Progenitor cell of endocrine pancreas (in vitro differentiated cells): ENCODE measurements at places on chromosomes 1 and 21. TPM values are rescaled to one million over a fixed set of nuclear protein-coding genes. Genes with fewer than 3 reads are reported as not detected.

- DNase-seq: no peak
- H3K4me1 ChIP-seq: peaks cover 8% of the 10 kb centered on the region
- no peak overlapping the region for H3K4me3 ChIP-seq
- H3K36me3 ChIP-seq: peaks cover 29% of the 10 kb centered on the region
- no peak overlapping the region for H3K27ac ChIP-seq
Measured at GRCh38 chr1:46011121-46011695, 121.2 kb downstream of the PIK3R3 start.

DNA sequence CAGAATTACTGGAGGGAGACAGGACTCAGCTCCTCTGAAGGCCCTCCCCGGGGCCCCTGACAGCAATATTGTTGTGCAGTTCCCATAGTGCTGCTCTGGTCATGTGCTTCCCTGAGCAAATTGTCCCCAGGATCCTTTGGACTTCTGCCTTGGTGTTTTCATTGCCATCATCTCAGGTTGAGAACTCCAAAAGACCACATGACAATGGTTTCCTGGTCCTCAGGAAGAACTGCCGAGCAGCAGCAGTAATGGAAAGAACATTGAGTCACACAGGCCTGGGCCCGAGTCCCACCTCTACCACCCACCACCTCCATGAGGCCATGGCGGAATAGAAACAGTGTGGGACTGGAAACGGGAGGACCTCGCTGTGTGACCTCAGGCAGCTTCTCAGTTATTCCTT is 6.3 kb upstream of the CTTNBP2NL start:
- DNase-seq: no peak
- no peak overlapping the region for H3K27ac ChIP-seq
- H3K4me3 ChIP-seq: no peak overlapping the region
- H3K36me3 ChIP-seq: no peaks in the 10 kb centered on the region
- peaks cover 17% of the 10 kb centered on the region for H3K27me3 ChIP-seq

DNA sequence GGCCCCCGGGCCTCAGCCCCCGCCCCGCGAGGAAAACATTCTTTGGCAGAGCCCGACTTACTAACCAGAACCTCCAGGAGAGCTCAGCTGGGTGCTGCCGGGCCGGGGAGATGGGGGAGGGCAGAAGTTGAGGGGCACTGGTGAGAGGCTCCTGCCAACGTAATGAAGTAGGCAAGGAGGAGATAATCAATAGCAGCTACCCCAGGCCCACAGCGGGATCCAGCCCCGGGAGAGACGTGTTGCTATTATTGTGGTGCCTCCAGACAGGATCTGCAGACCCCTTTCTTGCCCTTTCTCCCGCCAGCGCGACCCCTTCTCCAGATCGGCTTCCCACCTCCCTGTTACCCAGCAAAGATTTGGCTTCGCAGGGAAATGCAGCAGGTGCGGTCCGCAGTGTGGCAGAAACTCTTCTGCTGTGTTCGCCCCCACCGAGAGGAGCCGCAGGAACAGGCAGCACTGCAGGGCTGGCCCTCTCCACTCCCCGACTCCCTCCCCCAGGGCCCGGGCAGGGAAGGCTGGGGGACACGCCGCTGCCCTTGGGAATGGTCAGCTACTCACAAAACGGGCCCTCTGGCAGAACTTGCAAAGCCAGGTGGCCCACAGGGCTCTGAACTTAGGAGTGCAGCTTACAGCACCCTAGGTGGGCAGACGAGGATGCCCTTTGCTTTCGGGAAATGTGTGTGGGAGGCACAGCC is 1.5 kb upstream of the KCNA2 start:
- H3K4me3 ChIP-seq: peak overlapping the region; percentile 16
- DNase-seq: no peak
- H3K27me3 ChIP-seq: peaks cover 87% of the 10 kb centered on the region
- H3K36me3 ChIP-seq: no peaks in the 10 kb centered on the region
- H3K27ac ChIP-seq: no peak overlapping the region

The WNT9A gene
- total RNA-seq: 1.2 TPM in 2 replicates

The PLEKHG5 gene
- 72.3 and 77.0 TPM in 2 replicates for total RNA-seq

- H3K27ac ChIP-seq: no peak overlapping the region
- H3K27me3 ChIP-seq: peaks cover 79% of the 10 kb centered on the region
Measured at GRCh38 chr1:20376171-20376570, 85.5 kb downstream of the VWA5B1 start.

The BLACAT1 gene
- 6.3 and 6.7 TPM in 2 replicates for total RNA-seq

The RAB3B gene
- total RNA-seq: 86.2 and 87.1 TPM in 2 replicates

- H3K27me3 ChIP-seq: peaks cover 14% of the 10 kb centered on the region
- peaks cover 15% of the 10 kb centered on the region for H3K4me1 ChIP-seq
- no peak for DNase-seq
Measured at GRCh38 chr1:14741082-14741481, 142.6 kb downstream of the KAZN start.

- peaks cover 11% of the 10 kb centered on the region for H3K4me1 ChIP-seq
- no peak overlapping the region for H3K27ac ChIP-seq
- H3K36me3 ChIP-seq: no peaks in the 10 kb centered on the region
- no peak overlapping the region for H3K4me3 ChIP-seq
Measured at GRCh38 chr1:47906527-47907176, 90.5 kb downstream of the TRABD2B start.

GRCh38 chr1:49226758-49227157 is 450.1 kb upstream of the BEND5 start:
- no peaks in the 10 kb centered on the region for H3K4me1 ChIP-seq
- no peaks in the 10 kb centered on the region for H3K27me3 ChIP-seq
- DNase-seq: no peak
- no peak overlapping the region for H3K27ac ChIP-seq
- no peak overlapping the region for H3K4me3 ChIP-seq
- H3K36me3 ChIP-seq: no peaks in the 10 kb centered on the region

The RBP7 gene
- total RNA-seq: 0.55 and 0.65 TPM in 2 replicates

The C1orf167 gene
- 0.67 TPM in 1 of 2 replicates, not detected in the other for total RNA-seq

- H3K36me3 ChIP-seq: no peaks in the 10 kb centered on the region
- H3K4me1 ChIP-seq: peaks cover 3% of the 10 kb centered on the region
- no peak for DNase-seq
- no peak overlapping the region for H3K4me3 ChIP-seq
- H3K27ac ChIP-seq: peak overlapping the region; percentile 5
Measured at GRCh38 chr1:14937288-14937949, 216.1 kb upstream of the TMEM51 start.

DNA sequence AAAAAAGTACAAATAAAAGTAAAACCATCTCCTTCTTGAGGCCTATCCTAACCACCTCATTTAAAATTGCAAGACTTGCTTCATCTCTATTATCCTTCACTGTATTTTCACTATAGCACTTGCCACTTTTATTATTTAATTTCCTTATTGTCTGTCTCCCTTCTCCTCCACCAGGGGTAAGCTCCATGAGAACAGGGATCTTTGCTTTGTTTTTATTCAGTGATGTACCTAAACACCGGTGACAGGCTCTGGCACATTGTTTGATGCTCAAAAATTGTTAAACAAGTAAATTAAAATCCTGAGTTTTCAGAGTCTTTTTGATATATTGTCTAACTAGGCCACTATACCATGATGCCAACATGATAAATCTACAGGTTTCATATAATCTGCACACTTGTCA is 17.2 kb upstream of the SPEN start:
- H3K4me1 ChIP-seq: peaks cover 13% of the 10 kb centered on the region
- no peak overlapping the region for H3K4me3 ChIP-seq
- H3K27me3 ChIP-seq: no peaks in the 10 kb centered on the region
- H3K36me3 ChIP-seq: peaks cover 11% of the 10 kb centered on the region

The RUNX3 gene
- total RNA-seq: 0.07 TPM in 1 of 2 replicates, not detected in the other

DNA sequence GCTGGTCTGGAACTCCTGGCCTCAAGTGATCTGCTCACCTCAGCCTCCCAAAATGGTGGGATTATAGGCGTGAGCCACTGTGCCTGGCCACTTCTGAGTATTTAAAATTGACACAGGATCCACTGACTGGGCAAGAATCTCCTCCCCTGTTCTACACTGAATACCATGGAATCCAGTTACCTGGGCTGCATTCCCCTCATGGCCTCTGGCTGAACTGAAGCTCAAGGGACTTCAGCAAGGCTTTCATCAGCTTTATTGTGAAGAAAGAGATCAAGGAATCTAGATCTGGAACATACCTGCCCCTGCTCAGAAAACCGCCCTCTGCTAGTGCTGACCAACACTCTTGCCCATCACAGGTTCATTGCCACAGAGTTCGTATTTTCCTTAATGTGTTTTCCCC is 20.5 kb downstream of the NCF2 start:
- H3K4me1 ChIP-seq: no peaks in the 10 kb centered on the region
- no peaks in the 10 kb centered on the region for H3K27me3 ChIP-seq
- H3K27ac ChIP-seq: peak overlapping the region; percentile 75
- H3K4me3 ChIP-seq: no peak overlapping the region
- DNase-seq: no peak

GRCh38 chr1:115189814-115190539 is 100.7 kb upstream of the TSPAN2 start:
- H3K27ac ChIP-seq: no peak overlapping the region
- DNase-seq: no peak
- H3K36me3 ChIP-seq: no peaks in the 10 kb centered on the region
- no peaks in the 10 kb centered on the region for H3K27me3 ChIP-seq
- no peak overlapping the region for H3K4me3 ChIP-seq

The TEX38 gene
- total RNA-seq: 0.31 and 0.38 TPM in 2 replicates

- H3K4me3 ChIP-seq: no peak overlapping the region
- DNase-seq: no peak
- no peaks in the 10 kb centered on the region for H3K4me1 ChIP-seq
- no peak overlapping the region for H3K27ac ChIP-seq
Measured at GRCh38 chr1:2474104-2474844, 1.8 kb upstream of the PLCH2 start.

The FAM177B gene
- not detected in 2 replicates for total RNA-seq

DNA sequence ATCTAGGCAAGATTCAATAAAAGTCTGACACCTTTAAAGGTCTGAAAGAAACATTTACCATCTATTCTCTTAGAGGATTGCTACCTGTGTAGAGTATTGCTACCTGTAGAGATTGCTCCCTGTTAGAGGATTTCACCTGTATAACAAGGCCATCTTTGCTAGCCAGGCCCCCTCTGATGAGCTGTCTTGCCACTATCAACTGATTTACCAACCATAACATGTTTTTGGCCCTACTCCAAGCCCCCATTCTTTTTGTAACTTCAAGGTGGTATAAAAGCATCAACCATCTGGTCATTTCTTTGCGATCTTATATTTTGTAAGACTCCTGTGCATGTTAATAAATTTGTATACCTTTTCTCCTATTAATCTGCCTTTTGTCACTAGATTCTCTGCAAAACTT is 424.7 kb upstream of the CAMK1G start:
- no peaks in the 10 kb centered on the region for H3K36me3 ChIP-seq
- H3K4me1 ChIP-seq: peaks cover 11% of the 10 kb centered on the region
- no peak overlapping the region for H3K27ac ChIP-seq
- no peak overlapping the region for H3K4me3 ChIP-seq
- no peak for DNase-seq
- peaks cover 7% of the 10 kb centered on the region for H3K27me3 ChIP-seq

GRCh38 chr1:67627336-67627735 is 57.7 kb upstream of the GADD45A start:
- H3K4me3 ChIP-seq: no peak overlapping the region
- peaks cover 4% of the 10 kb centered on the region for H3K27me3 ChIP-seq
- DNase-seq: no peak
- peaks cover 13% of the 10 kb centered on the region for H3K4me1 ChIP-seq
- H3K36me3 ChIP-seq: no peaks in the 10 kb centered on the region
- no peak overlapping the region for H3K27ac ChIP-seq

DNA sequence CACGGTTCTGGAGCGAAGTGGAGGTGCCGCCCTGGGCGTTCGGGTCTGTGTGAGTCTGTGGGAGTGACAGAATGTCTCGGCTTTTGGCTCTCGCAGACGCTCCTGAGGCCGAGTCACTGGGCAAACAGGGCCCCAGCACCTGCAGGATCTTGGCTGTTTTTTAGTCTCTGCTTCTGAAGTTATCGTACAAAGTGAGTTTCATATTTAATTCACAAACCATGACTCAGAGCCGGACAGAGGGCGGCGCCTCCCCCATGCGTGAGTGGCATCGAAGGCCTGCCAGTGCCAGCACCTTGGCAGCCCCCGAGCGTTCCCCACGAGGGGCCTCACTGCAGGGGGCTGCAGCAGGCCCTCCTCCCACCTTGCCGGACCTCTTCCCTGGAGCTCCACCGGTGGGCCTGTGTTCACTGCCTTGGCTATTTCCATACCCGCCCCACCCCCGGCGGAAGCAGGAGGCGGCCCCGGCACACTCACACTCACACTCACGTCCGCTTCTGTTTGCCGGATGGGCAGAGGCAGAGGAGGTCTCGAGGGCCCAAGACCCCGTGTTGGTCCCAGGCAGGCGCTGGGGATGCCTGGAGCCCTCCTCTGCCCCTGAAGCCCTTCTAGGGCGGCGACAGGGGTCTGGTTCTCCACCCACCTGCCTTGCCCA is 56.3 kb downstream of the MORN1 start:
- DNase-seq: no peak
- H3K4me3 ChIP-seq: no peak overlapping the region
- H3K36me3 ChIP-seq: no peaks in the 10 kb centered on the region
- no peaks in the 10 kb centered on the region for H3K27me3 ChIP-seq
- H3K4me1 ChIP-seq: no peaks in the 10 kb centered on the region

DNA sequence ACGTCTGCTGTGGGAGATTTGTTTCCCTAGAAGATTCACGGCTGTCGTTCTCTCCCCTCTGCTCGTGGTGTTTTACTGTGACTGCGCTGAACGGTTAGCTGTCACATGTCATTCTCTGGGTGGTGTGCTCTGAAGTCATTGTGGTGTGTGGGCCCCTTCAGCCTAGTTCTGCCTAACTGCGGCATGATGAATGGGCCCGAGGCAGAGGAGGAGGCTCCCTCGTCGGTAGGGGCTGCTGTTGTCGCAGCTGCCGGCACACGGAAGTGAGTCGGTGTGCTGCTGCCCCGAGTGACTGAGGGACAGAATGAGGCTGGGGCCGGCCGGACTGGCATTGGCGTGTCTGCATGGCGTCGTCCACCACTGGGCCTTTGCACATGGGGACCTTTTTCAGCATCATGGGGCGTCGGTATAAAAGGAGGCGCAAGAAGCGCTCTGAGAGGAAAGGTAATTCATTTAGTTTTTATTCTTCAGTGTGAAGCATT is 77.9 kb downstream of the ADARB1 start:
- H3K36me3 ChIP-seq: no peaks in the 10 kb centered on the region
- no peak for DNase-seq

GRCh38 chr1:245652116-245652515 is 497.3 kb downstream of the KIF26B start:
- H3K27me3 ChIP-seq: peaks cover 25% of the 10 kb centered on the region
- no peak overlapping the region for H3K4me3 ChIP-seq
- no peaks in the 10 kb centered on the region for H3K36me3 ChIP-seq
- peaks cover 33% of the 10 kb centered on the region for H3K4me1 ChIP-seq
- DNase-seq: no peak
- no peak overlapping the region for H3K27ac ChIP-seq

GRCh38 chr1:21939650-21940374 is 2.7 kb upstream of the HSPG2 start:
- H3K27me3 ChIP-seq: no peaks in the 10 kb centered on the region
- DNase-seq: no peak
- no peak overlapping the region for H3K4me3 ChIP-seq

The TEDDM1 gene
- total RNA-seq: not detected in 2 replicates

The SPRR2A gene
- not detected in 2 replicates for total RNA-seq

DNA sequence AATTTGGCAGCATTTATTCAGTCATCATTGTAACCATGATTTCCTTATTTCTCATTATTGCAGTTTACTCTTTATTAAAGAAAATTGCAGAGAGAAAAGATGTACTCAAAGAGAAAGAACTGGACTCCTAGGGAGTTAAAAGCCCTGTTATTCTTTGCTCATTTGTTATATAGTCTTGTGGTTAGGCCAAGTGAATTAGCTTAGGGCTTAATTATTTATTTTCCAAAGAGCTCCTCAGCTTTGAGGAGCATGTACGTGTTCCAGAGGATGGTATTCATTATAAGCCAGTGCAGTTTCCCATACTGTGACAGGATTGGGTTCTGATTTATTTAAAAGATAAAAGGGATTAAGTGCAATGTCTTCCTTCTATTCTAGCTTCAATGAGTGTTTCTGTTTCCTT is 86.4 kb downstream of the GPR161 start:
- H3K27me3 ChIP-seq: no peaks in the 10 kb centered on the region
- DNase-seq: no peak
